ENCODE measurements at places on chromosomes 1 and 21.
A peak's percentile ranks its signal among the peaks of the same experiment; 100 is the strongest.

DNA sequence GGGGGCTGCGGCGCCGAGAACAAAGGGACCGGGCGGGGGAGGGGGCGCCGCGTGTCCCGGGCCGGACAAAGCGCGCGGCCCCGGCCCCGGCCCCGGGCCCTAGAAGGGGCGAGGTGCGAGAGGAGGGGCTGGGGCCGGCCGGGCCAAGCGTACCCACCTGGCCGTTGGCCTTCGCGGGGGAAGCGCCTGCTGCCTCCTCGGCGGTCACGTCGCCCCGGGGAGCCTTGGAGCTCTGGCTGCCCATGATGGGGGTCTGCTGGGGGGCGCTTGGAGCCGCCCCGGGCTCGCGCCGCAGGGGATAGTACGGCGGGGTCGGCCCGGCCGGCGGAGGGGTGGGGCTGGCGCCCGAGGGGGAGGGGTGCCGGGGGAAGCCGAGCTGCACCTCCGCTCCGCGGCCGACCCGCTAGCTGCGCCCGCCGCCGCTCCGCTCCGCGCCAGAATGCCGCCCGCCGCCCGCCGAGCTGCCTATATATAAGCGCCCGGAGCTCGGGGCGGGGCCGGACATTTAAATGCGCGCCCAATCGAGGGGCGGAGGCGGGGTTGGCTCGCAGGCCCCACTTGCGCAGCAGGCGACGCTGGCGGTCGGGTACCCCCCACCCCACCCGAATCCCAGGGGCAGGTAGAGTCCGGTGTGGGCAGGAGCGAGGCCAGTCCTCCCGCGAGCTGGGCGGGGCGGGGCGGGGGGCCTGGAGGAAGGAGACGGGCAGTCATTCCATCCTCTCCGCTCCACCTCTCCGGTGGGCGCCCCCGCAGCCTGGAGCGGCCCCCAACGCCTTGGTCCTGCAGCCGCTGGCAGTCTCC, at the start of gene MARCKSL1:
Gene MARCKSL1 (minus strand): TSS at position 444 of the 801 bp plus-strand sequence. CDS start 200 bp downstream, at position 244.
- peak; percentile 77 for DNase-seq

DNA sequence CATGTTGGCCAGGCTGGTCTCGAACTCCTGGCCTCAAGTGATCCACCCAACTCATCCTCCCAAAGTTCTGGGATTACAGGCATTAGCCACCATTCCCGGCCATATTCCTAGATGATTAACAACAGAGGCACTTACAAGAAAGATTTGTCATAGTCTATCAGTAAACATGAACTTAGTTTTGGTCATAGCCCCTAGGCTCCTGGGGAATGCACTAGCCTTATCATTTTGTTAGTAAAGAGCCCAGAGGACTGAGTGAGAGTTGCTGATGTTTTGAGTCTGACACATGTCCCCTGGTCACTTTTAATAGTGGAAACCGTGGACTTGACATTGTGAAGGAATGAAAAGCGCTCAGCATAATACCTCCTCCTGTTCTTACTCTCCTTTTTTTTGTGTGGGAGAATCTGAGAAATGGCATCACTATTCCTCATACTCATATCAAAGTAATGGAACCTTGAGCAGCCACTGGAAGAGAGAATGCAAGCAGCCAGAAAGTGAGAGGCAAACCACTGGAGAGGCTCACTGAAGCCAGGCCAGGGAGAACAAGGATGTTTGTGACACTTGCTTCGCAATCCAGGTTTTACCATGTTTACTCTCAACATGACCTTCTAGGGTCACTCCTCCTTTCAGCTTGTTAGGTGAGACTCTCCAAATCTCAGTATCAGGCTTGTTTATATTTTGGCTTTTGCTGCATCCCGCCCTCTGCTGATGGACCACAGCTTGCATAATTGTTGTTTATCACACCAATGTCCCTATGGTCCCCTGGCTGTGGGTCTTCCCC, 14.8 kb downstream of the ATP1B1 start:
- DNase-seq, result no peak

GRCh38 chr21:41425588-41425953, 468 bp upstream of the MX1 start:
- DNase-seq, result no peak

GRCh38 chr1:85188530-85188929, 12.3 kb downstream of the SYDE2 start:
- DNase-seq, result no peak

DNA sequence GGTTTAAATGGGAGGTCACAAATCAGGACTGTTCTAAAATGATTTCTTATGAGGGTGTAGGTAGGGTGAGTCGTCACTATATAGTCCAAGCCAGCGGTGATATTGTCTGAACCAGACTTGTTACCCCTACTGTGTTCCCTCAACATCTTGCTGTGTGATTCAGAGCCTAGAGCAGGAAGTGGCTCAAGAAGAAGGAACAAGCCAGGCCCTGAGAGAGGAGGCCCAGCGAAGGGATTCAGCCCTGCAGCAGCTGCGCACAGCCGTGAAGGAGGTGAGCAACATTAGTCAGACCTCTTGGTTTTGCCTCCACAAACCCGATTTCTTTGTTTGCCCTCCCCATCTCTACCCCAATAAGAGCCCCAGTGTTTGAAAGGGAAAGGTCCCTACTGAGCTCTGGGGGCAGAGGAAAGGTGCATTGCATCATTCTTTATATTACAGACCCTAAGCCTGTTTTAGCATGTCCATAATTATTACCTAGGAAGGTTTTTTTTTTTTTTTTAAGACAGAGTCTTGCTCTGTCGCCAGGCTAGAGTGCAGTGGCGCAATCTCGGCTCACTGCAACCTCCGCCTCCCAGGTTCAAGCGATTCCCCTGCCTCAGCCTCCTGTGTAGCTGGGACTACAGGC, 5.0 kb upstream of the SH3BGRL3 start:
- DNase-seq, result no peak

- DNase-seq, result no peak
Observed at GRCh38 chr1:3898994-3899753, 898 bp downstream of the C1orf174 start.

GRCh38 chr1:204814166-204814884, 56.3 kb upstream of the NFASC start:
- DNase-seq, result no peak

DNA sequence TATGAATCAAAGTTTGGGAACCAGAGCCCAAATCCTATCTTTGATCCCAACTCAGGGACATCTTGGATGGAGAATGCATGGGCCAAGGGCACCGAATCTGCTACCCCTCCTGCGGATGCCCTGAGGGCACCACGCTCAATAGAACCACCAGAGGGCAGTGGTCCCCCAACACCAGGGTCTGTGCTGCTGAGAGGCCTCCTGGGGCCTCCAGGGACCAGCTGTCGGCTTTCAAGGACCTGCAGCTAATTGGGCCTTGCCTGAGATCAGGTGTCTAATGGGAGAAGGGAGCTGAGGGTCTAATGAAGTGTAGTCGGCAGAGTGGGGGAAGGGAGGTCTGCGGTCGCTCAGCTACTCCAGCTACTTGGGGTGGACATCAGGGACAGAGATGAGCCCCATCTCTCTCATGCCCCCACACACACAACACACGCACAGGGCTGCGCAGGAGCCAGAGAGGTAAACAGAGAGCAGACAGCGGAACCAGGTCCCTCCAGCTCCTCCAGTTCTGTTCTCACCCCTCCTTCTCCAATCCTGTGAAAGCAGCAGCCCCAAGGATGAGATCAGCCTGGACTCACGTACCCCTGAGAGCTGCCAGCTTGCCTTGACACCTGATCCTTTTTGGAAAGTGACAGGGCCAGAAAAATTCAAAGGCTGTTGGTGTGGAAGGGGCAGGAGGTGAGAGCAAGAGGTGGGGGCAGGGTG, 34.9 kb upstream of the PPP1R15B start:
- peak; percentile 97 for DNase-seq

- no peak for DNase-seq
Observed at GRCh38 chr1:199837321-199837720, 190.2 kb upstream of the NR5A2 start.

DNA sequence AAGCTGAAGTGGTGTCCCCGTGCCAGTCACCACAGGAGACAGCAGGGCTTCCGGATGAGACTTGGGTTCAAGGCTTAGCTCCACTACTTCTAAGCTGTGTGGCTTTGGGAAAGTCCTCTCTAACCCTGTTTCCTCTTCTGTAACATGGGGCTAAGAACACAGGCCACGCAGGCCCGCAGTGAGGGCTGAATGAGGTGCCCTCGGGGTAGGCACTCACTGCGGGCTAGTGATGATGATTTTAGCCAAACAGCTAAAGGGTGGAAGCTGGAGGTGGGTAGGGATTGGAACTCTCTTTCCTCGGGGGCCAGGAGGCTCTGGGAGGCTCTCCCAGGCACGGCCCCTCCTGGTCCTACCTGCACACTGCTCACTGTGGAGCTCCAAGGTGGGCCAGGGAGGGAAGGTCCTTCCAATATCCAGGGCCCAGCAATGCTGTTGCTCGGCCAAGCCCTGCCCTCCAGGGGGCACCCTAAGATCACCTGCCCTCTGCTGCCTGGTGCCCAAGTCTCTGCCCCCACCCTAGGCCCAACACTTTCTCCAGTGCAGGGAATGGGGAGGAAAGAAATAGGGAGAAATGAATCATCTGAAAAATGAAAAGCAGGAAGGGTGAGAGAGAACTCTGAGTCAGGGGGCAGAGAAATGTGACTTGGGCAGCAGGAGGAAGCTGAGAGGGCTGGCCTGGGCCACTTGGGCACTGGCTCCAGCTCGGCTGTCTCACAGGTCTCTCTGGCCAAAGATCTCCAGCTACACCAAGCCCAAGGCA, 19.2 kb upstream of the EVA1B start:
- DNase-seq, result no peak

GRCh38 chr1:12424793-12425192, 193.2 kb downstream of the DHRS3 start:
- DNase-seq, result no peak

- DNase-seq, result no peak
Observed at GRCh38 chr1:86861424-86861823, 52.5 kb downstream of the SELENOF start.

- no peak for DNase-seq
Observed at GRCh38 chr21:14479241-14479786, 66.8 kb downstream of the SAMSN1 start.

- no peak for DNase-seq
Observed at GRCh38 chr1:13813398-13814012, 113.5 kb downstream of the PRDM2 start.

- no peak for DNase-seq
Observed at GRCh38 chr1:169100651-169101088, 5.8 kb upstream of the ATP1B1 start.

GRCh38 chr21:32062591-32063227, 189.9 kb downstream of the HUNK start:
- no peak for DNase-seq

- DNase-seq, result no peak
Observed at GRCh38 chr1:46690931-46691421, 19.3 kb downstream of the TEX38 start.

- no peak for DNase-seq
Observed at GRCh38 chr1:213999732-214000131, 12.0 kb downstream of the PROX1 start.

DNA sequence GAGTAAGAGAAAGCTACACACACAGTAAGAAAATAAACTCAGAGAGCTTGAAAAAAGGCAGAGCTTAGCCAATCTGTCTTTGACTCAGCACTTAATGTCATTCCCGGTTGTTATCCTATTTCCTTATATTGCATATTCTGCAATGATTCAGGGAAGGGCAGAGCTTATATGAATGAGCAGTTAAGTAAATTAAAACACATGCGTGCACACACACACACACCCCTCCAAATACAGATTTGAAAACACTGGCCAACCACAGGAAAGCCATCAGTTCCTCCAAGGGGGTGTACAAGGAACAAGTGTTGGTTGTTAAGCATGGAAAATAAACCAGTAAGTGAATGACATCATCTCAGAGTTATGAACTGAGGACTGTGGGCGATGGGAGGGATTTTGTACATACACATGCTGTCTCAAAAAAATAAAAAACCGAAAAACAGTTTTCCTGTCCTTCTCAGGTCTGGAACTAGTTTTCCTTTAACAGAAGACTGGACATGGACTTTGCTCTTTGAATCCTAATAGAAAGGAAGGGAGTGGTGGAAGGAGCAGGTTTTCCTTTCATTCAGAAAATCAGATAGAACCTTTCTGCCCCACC, 1.0 kb downstream of the IQGAP3 start:
- no peak for DNase-seq

GRCh38 chr1:220655961-220656740, 34.0 kb upstream of the C1orf115 start:
- no peak for DNase-seq

DNA sequence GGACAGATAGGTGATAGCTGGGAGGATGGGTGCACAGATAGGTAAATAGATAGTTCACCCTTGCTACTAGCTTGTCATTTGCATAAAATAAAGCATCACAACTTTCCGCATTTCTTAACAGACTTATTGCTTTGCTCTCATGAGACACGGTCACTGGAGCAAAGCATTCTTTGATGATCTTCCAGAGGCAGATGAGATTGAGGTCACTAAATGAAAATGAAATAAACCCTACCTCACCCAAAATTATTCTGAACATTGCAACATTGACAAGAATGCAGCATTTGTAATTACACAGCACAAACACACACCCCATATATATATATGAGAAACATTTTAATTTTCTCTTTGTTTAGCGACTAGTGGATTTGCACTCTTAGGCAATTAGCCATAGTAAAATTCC, 107.6 kb downstream of the SNX7 start:
- DNase-seq, result no peak
